ENCODE measurements at places on chromosomes 5 and 9.
A peak's percentile ranks its signal among the peaks of the same experiment; 100 is the strongest.

- DNase-seq: no peak
Observed at GRCh38 chr9:24820196-24820595, 274.5 kb upstream of the IZUMO3 start.

DNA sequence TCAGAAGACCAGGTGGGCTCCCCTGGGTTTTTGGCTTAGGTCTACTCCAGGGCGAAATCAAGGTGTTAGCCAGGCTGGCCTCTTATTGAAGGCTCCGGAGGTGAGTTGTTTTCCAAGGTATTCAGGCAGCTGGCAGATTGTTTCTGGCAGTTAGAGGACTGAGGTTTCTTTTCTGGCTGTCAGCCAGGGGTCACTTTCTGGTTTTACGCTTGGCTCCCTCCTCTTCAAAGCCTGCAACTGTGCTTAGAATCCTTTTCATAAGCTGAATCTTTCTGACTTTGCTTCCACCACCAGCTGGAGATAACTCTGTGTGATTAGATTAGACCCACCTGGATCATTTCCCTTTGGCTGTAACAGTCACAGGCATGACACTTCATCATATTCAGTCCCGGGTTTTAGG, 24.6 kb downstream of the RFK start:
- DNase-seq: no peak

GRCh38 chr5:173498286-173498685, 118.2 kb downstream of the BOD1 start:
- DNase-seq: no peak

- DNase-seq: no peak
Observed at GRCh38 chr9:98977813-98978212, 34.1 kb downstream of the COL15A1 start.

DNA sequence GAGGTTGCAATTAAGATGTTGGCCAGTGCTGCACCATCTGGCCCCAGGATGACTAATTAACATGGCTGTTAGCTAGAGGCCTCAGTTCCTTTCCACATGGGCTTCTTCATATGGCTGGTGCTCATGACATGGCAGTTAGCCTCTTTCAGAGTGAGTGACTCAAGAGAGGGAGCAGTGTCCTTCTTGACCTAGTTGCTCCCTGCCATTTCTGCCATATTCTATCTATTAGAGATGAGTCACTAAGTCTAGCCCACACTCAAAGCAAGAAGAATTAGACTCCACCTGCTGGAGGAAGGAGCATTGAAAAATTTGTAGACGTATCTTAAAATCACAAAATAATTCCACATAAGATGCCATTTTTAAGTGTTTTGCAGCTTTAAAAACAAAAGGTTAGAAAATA, 651.2 kb upstream of the CCNG1 start:
- peak; percentile 1 for DNase-seq

DNA sequence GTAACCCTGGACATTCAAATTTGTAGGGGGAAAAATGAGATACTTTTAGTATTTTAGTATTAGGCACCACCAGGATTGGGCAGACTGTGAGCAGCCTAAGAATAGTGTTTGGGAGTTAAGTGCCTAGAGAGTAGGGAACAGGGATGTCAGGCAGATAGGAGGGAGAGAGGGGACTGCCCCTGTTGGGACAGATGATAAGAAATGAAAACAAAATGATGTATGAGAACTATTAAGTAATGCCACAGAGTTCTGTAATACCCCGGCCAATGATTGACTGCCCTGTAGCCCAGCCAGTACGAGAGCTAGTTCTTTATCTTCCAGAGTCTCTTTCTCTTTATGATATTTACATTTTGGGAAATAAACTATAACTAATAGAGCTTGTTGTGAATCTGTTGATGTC, 24.4 kb downstream of the ARHGAP26 start:
- no peak for DNase-seq

GRCh38 chr5:132901730-132902129, 28.3 kb downstream of the LEAP2 start:
- no peak for DNase-seq

- no peak for DNase-seq
Observed at GRCh38 chr9:35179347-35180280, 17.8 kb downstream of the UNC13B start.

GRCh38 chr9:1947438-1947837, 67.7 kb upstream of the SMARCA2 start:
- no peak for DNase-seq

DNA sequence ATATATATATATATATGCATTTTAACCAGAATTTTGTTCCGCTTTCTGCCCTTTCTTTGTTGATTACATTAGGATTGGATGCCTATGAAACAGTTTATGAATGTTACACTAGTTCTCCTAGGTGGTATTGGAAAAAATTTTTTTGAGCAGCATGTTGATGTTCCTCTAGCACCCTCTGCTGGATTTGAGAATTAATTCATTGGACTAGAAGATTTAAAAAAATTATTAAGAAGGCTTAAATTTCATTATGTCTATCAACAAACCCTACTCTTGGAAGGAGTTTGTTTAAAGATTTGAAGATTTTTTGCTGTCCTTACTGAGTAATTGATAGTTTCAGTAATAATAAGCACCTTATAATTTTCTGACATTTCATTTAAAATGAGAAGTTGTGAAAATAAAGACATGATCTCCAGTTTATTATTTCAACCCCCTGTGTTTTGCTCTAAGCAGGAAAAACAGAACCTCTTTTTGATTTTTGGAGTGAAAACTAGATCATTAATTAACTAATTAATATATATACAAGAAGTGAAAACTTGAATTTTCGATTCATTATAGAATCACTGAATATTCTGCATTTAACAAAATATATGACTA, 89.6 kb downstream of the CCDC171 start:
- DNase-seq: peak; percentile 73

DNA sequence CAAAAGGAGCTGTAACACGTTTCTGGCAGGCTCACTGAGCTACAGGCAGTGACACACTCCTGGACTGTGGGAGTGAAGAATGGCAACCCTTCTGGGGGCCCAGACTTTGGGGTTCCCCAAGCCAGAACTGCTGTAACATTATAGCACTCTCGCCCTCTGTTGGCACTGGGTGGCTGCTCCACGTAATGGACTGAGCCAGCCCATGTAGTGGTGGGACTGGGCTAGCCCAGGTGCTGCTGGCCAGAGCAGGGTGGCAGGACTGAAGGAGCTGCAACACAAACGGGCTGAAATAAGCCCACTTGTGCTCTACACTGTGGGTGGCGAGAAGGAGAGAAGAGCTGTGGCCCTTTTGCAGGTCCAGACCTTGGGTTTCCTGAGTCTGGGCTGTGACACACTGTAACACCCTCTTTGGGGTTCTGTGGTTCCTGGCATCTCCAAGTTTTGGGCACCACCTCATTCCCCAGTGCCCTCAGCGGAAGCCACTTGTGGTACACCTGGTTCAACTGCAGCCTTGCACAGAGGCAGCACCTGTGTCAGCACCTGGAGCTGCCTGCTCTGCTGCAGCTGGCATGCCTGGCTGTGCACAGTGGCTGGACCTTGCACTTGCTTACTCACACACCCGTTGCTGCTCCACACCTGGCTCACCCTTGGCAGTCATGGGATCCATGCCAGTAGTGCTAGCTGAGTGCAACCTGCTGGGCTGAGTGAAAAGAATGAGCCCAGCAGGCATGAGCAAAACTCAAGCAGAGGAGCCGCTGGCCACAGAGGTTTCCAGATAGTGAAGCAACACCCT, 95.0 kb upstream of the PRR16 start:
- no peak for DNase-seq

- no peak for DNase-seq
Observed at GRCh38 chr9:111414406-111414805, 69.8 kb downstream of the ECPAS start.

DNA sequence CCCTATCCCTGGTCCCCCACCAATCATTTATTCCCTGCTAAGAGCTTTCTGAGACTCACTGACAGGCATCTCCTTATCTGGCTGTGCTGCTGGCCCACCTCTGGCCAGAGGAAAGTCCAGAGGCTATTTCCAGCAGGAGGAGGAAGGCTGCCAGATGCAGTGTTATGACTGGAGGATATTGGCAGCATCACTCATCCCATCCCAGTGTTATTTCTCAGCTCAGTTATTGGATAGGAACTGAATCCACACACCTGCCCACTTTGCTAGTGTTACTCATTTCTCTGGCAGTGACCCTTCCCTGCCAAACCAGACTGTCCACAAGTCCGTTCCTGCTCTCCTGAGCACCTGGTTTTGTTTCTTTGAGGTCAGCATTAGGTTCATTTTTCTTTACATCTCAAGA, 228.2 kb downstream of the GRIA1 start:
- no peak for DNase-seq

- no peak for DNase-seq
Observed at GRCh38 chr9:21974722-21975409, 19.3 kb downstream of the CDKN2A start.

GRCh38 chr5:171953860-171954701, 52.4 kb downstream of the FBXW11 start:
- no peak for DNase-seq

GRCh38 chr9:6759185-6759977, 1.6 kb downstream of the KDM4C start:
- DNase-seq: peak; percentile 86

- no peak for DNase-seq
Observed at GRCh38 chr5:63081402-63081801, 502.8 kb downstream of the LRRC70 start.

- no peak for DNase-seq
Observed at GRCh38 chr9:137371521-137371941, 51.4 kb downstream of the EXD3 start.

DNA sequence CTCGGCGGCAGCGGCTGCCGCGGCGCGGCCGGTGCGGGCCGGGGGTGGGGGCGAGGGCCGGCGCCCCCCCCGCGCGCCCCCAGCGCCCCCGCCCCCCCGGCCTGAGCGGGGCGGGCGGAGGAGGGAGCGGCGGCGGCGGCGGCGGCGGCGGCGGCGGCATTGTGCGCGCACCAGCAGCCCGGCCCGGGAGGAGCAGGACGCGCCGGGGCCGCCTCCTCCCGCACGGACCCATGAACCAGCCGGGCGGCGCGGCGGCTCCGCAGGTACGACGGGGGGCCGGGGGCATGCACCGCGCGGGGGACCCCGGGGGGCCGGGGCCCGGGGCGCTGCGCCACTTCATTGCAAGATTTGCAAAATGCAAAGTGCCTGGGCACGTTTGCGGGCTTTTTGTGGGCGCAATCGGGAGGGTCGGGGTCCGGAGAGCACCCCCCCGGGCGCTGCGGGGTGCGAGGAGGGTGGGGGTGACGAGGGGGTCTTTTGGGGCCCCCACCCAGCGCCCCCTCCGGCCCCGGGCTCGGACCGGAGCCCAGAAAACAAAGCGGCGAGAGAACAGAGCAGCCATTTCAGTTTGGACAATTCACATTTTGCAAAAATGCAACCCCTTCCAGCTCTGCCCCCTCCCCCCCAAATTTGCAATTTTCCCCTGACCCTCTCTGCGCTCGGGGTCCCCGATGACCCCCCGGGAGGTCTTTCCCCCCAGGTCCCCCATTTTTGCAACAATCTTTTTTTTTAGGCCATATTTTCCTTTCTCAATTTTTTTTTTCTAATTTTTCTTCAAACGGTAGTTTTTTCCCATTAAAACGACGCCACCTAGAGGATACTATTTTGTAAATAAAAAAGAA, at the start of gene ZNF618:
Gene ZNF618 (plus strand): TSS at position 159 of the 842 bp plus-strand sequence. CDS start 72 bp downstream, at position 231.
- peak; percentile 55 for DNase-seq

- DNase-seq: no peak
Observed at GRCh38 chr9:89367281-89367680, 49.0 kb downstream of the SECISBP2 start.

DNA sequence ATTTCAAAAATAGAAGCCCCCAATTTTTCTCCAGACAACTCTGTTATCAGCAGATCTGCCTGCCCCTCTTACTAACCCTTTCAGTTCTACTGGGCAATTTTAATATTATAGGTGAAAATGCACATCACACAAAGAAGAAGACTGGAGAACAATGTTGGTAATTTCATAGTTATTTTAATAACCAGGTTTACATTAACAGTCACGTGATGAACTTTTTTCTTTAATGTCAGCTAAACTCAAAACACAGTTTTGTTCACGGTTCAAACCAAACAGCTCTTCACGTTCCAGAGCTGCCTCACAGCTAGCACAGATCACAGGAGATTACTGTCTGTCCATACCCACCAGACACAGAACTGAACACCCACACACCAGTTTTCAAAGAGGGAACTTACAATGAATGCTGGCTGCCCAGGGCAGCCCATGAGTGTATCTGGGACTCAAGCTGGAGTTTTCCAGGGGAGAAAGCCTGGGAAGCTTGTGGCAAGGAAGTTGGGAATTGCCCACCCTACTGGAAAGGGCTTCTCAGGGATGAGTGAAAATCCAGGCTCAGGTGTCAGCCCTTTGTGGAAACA, 119.1 kb downstream of the DPYSL3 start:
- no peak for DNase-seq

GRCh38 chr9:74953235-74953751, 581 bp upstream of the C9orf40 start:
- DNase-seq: peak; percentile 8

DNA sequence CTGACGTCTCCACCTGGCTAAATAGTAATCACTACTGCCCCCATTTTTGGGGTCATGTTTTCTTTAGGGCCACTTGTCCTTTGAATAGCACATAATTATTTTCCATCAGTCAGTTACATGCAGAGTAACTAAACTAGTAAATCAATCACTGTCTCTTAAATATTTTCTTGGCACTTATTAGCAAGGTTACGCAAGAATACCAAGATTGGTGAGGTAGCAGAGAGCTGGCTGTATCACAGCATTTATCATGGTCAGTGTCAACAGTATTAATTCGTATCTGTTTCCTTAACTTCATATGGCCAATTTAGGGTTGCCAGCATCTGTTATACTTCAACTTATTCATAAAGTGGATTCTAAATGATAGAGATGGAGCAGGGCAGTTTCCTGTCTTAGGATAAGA, 346.8 kb upstream of the FAM174A start:
- DNase-seq: no peak

DNA sequence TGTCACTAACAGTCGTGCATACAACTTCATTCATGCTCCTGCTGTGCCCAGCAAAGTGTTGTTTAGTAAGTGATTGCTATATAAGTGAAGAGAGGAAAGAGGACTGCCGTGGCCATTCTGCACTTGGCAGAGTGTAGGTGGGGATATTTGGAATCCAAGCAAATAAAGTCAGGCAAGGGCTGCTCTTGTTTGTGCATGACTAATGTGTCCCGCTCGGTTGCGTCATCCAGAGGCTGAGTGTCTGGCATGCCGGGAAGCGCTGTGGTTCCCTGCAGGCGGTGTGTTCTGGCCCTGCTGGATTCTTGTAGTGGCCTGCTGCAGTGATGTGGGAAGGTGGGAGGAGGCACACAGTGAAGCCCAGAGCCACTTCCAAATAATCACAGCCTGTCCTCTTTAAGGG, 136.9 kb upstream of the ANKH start:
- DNase-seq: peak; percentile 44

- peak; percentile 12 for DNase-seq
Observed at GRCh38 chr5:75235711-75236110, 967 bp downstream of the ANKRD31 start.

DNA sequence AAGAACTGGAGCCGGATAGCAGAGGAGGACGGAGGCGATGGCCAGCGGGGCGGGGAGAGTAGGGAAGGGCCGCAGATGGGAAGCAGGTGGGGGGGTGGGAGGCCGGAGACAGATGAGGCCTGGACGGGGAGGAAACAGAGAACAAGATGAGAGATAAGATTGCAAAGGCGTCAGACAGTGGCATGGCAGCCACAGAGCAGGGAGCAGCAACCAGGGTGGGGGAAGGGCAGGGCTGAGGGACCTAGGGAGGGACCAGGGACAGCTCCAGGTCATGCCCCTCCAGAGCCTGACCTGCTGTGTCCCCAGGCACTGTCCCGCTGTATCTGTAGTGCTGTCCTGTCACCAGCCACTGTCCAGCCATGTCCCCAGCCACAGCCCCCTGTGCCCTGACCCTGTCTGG, 49.6 kb upstream of the LMX1B start:
- DNase-seq: peak; percentile 57

All from NB4 (cell line).